ENCODE measurements at places on chromosomes 7 and 10. TPM values are rescaled to one million over a fixed set of nuclear protein-coding genes. Genes with fewer than 3 reads are reported as not detected.

PNLIPRP3 gene
- not detected for polyA plus RNA-seq

DNA sequence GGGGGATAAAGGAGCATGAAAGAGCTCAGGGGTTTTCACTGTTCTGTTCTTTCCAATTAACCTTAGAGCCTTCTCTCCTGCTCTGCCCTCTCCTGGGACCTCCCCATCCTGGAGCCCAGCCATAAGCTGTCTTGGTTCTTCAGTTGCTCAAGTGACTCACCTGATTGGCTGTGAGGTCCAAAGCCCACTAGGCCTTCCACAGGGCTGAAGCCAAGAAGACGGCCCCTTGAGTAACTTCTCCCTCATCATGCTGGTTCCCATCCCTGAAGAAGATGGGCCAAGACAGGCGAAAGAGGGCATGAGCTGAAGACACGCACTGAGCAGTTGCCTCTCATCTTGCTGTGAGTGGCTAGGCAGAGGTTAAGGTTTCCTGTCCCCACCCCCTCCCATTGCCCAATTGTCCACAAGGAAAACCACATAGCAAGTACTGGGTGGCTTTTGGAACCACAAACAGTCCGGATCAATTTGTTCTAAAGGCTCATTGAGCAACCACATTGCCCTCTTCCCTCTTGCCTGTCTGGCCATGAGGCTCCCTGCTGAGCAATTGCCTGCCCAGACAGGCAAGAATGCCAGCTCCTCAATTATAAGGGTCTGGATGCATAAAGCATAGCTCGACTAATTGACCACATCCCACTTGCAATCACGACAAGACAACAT, 43.9 kb upstream of the GPAM start:
- no peak for DNase-seq

DNA sequence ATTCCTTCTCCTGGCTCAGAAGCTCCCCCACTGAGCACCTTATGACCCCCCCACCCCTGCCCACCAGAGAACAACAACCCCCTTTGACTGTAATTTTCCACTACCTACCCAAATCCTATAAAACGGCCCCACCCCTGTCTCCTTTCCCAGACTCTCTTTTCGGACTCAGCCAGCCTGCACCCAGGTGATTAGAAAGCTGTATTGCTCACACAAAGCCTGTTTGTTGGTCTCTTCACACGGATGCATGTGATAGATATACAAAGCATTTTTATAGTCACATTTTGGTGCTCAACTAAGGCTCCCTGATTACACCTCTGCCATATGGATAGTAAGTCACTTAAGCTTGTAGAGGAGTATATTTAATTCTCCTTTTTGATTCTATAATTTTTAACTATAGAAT, 985.8 kb downstream of the REEP3 start:
- DNase-seq: no peak

GRCh38 chr10:72417971-72418370, 63.3 kb upstream of the DNAJB12 start:
- no peak for DNase-seq

DNA sequence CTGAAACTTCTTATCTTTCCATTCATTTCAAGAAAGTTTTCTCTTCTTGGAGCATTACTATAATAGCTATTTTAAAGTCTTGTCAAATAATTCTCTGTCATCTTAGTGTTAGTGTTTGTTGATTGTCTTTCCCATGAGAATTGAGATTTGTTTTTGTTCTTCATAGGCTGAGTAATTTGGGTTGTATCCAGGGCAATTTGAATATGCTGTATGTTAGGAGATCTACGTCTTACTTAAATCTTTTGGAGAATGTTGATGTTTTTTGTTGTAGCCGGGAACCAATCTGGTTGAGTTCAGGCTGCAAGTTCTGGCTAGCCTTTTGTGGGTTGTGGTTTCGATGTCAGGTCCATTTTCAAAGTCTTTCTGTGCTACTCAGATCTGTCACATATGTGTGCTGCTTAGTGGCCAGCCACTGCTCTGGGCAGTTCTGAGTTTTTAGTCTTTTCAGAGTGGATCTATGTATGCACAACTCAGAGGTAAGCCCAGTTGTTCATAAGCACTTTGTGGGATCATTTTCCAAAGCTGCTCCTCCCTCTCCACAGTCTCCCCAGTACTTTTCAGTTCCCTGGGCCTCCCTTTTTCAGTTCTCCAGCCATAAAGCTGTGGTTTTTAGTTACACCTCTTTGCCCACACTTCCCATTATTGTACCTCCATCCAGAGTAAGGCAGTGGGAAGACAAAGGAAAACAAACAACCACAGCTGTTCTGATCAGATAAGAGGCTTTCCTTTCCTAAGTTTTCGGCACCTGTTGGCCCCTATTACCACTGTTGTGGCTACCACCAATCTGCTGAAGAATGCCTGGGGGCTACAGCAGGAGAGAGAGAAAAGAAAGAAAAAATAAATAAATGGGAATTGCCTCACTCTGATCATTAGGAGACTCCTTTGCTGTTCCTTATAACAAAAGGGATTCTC, 4.7 kb upstream of the CCNJ start:
- no peak for DNase-seq

- DNase-seq: no peak
Observed at GRCh38 chr7:84538268-84538667, 343.7 kb upstream of the SEMA3A start.

All from sigmoid colon (tissue), 7 donors.